Sigmoid colon (tissue), 7 donors: ENCODE measurements at places on chromosomes 12 and 14. TPM values are rescaled to one million over a fixed set of nuclear protein-coding genes. Genes with fewer than 3 reads are reported as not detected.

The ABHD12B gene
- not detected for total RNA-seq

The KCNA5 gene
- 2.2 TPM for total RNA-seq

The LYZ gene
- 29.5 TPM for total RNA-seq

The OR10AD1 gene
- total RNA-seq, result not detected

The CARMIL3 gene
- total RNA-seq, result 0.14 TPM

The IL26 gene
- total RNA-seq, result 0.36 TPM

The AP1G2 gene
- total RNA-seq, result 29.6 TPM

The ADCY6 gene
- total RNA-seq, result 16.4 TPM

The PWP1 gene
- 49.9 TPM for total RNA-seq

The PMCH gene
- not detected for total RNA-seq

The GOLGA5 gene
- 36.0 TPM for total RNA-seq

The LAG3 gene
- total RNA-seq, result 2.7 TPM

The GDF11 gene
- total RNA-seq, result 4.6 TPM

The MGAT2 gene
- total RNA-seq, result 17.7 TPM

The RHOJ gene
- total RNA-seq, result 10.0 TPM

The METTL17 gene
- 103 TPM for total RNA-seq

The KIF26A gene
- total RNA-seq, result 2.5 TPM

The OR6C2 gene
- not detected for total RNA-seq

The TM7SF3 gene
- total RNA-seq, result 56.9 TPM

The OTX2 gene
- total RNA-seq, result not detected

The DBX2 gene
- under 0.01 TPM for total RNA-seq

The RAB15 gene
- 4.8 TPM for total RNA-seq

The INHBC gene
- not detected for total RNA-seq

The HCAR3 gene
- not detected for total RNA-seq

The MFAP5 gene
- 33.3 TPM for total RNA-seq

The REM2 gene
- 0.81 TPM for total RNA-seq

The KRT72 gene
- not detected for total RNA-seq

The ACVRL1 gene
- 64.0 TPM for total RNA-seq

The CCND2 gene
- 126 TPM for total RNA-seq

The AQP6 gene
- total RNA-seq, result 0.83 TPM

The KRT73 gene
- not detected for total RNA-seq

The KRT71 gene
- not detected for total RNA-seq

The BHLHE41 gene
- 3.9 TPM for total RNA-seq

The LRTM2 gene
- total RNA-seq, result not detected

The SRSF5 gene
- total RNA-seq, result 263 TPM

The ENDOU gene
- total RNA-seq, result not detected

The RTL1 gene
- not detected for total RNA-seq

The SIX6 gene
- not detected for total RNA-seq

The BTBD6 gene
- total RNA-seq, result 31.3 TPM

The RASSF9 gene
- 2.7 TPM for total RNA-seq

The RAB3IP gene
- total RNA-seq, result 11.4 TPM

The LIN7A gene
- 4.6 TPM for total RNA-seq

The IGF1 gene
- 27.1 TPM for total RNA-seq

The ATG101 gene
- 36.4 TPM for total RNA-seq

The ZNF891 gene
- 4.6 TPM for total RNA-seq

The RNASE3 gene
- total RNA-seq, result not detected

The LBHD2 gene
- total RNA-seq, result not detected
